ENCODE measurements at places on chromosomes 1 and 21. TPM values are rescaled to one million over a fixed set of nuclear protein-coding genes. Genes with fewer than 3 reads are reported as not detected.

- peaks cover 54% of the 10 kb centered on the region for H3K4me1 ChIP-seq
- no peak overlapping the region for H3K4me3 ChIP-seq
- DNase-seq = no peak
- H3K27ac ChIP-seq = no peak overlapping the region
Measured at GRCh38 chr1:101185421-101185820, 51.4 kb upstream of the S1PR1 start.

DNA sequence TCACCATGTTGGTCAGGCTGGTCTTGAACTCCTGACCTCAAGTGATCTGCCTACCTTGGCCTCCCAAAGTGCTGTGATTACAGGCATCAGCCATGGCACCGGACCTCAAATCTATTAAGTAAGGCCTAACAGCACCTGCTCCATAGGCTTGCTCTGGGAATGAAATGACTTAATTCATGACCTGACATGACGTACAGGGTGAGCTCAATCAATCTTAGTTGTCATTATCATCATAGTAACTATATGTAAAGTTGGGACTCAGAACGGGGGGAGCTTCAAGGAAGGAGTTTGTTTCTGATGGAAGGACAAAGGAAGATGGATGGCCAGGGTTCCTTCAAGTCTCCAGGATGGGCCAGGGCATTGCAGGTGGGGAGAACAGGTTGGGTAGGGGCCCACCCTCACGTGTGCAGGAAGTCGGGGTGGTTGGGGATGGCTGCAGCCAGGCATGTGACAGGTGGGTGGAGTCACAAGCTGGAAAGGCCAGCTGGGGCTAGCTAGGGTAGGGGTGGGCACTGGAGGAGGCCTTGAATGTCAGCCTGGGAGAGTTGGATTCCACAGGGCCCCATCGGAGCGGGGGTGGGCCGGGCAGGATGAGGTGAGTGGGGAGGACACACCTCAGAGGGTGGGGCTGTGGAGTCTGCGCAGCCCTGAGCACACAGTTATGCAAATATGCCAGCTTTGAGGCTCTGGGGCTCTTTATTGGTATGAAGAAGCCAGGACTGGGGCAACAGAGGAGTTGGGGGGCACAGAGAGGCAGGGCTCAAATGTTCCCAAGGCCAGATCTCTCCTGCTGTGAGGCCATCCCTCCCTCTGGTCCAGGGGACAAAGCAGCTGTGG lies 9.6 kb downstream of the TRIM62 start:
- H3K4me1 ChIP-seq = peaks cover 16% of the 10 kb centered on the region
- no peaks in the 10 kb centered on the region for H3K27me3 ChIP-seq
- no peak overlapping the region for H3K4me3 ChIP-seq
- H3K36me3 ChIP-seq = no peaks in the 10 kb centered on the region
- H3K27ac ChIP-seq = no peak overlapping the region

- no peak overlapping the region for H3K4me3 ChIP-seq
- no peaks in the 10 kb centered on the region for H3K36me3 ChIP-seq
- no peak overlapping the region for H3K27ac ChIP-seq
- no peak for DNase-seq
- H3K27me3 ChIP-seq = no peaks in the 10 kb centered on the region
Measured at GRCh38 chr1:2871246-2871815, 69.8 kb upstream of the TTC34 start.

DNA sequence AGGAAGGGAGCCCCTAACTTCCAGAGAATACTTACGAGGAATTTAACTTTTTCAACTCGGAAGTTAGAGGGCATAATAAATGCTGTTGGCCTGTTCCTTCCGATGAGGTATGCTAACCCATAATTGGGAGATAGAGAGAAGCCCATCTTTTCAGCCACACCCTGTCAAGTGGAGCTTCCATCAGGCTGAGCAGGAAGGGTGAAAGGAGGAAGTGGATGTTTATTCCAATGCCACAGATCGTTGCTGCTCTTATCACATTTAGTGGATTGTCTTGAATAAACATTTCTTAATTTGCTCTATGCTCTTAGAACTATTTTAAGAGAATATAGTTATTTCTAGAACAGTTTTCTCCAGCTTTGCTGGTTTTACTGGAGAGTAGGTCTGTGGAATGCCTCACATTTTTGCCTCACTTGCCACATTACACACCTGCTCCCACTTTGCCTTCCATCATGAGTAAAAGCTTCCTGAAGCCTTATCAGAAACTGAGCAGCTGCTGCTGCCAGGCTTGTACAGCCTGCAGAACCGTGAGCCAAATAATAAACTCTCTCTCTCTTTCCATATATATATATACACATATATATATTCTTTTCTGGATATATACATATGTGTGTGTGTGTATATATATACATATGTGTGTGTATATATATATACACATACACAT lies 60.0 kb upstream of the RGS21 start:
- DNase-seq = no peak
- H3K27ac ChIP-seq = no peak overlapping the region
- H3K4me1 ChIP-seq = no peaks in the 10 kb centered on the region

- H3K27me3 ChIP-seq = no peaks in the 10 kb centered on the region
- H3K4me3 ChIP-seq = no peak overlapping the region
- no peaks in the 10 kb centered on the region for H3K36me3 ChIP-seq
- no peak overlapping the region for H3K27ac ChIP-seq
- DNase-seq = no peak
- no peaks in the 10 kb centered on the region for H3K4me1 ChIP-seq
Measured at GRCh38 chr1:215895276-215895675, 328.2 kb downstream of the KCTD3 start.

GRCh38 chr1:204887846-204888245 lies 17.2 kb downstream of the NFASC start:
- no peaks in the 10 kb centered on the region for H3K4me1 ChIP-seq
- no peak overlapping the region for H3K27ac ChIP-seq
- DNase-seq = no peak
- peaks cover 35% of the 10 kb centered on the region for H3K27me3 ChIP-seq

- peaks cover 11% of the 10 kb centered on the region for H3K27me3 ChIP-seq
- DNase-seq = peak; percentile 16
- no peak within 1 kb of the TSS for H3K4me3 ChIP-seq
- peaks cover 2% of the 10 kb centered on the region for H3K4me1 ChIP-seq
- H3K27ac ChIP-seq = no peak within 1 kb of the TSS
- no peaks in the 10 kb centered on the region for H3K36me3 ChIP-seq
Measured at GRCh38 chr1:31576201-31576669, at the start of gene TINAGL1. TINAGL1 (plus strand) TSS chr1:31576515; CDS start chr1:31577149, 634 bp downstream.

- peak; percentile 61 for DNase-seq
- H3K36me3 ChIP-seq = peaks cover 59% of the 10 kb centered on the region
- no peaks in the 10 kb centered on the region for H3K27me3 ChIP-seq
- peaks cover 75% of the 10 kb centered on the region for H3K4me1 ChIP-seq
- peak overlapping the region; percentile 87 for H3K27ac ChIP-seq
Measured at GRCh38 chr1:15417059-15417934, 7.6 kb downstream of the EFHD2 start.

- no peak for DNase-seq
- H3K4me1 ChIP-seq = no peaks in the 10 kb centered on the region
- H3K27ac ChIP-seq = no peak overlapping the region
- no peak overlapping the region for H3K4me3 ChIP-seq
- no peaks in the 10 kb centered on the region for H3K27me3 ChIP-seq
Measured at GRCh38 chr1:101884621-101885020, 112.1 kb downstream of the OLFM3 start.

GRCh38 chr1:160236806-160237205 lies 25.5 kb downstream of the DCAF8 start:
- no peak overlapping the region for H3K4me3 ChIP-seq
- H3K27me3 ChIP-seq = no peaks in the 10 kb centered on the region
- no peak overlapping the region for H3K27ac ChIP-seq
- peaks cover 49% of the 10 kb centered on the region for H3K36me3 ChIP-seq
- peaks cover 6% of the 10 kb centered on the region for H3K4me1 ChIP-seq
- no peak for DNase-seq

- no peak overlapping the region for H3K4me3 ChIP-seq
- no peaks in the 10 kb centered on the region for H3K36me3 ChIP-seq
- H3K27ac ChIP-seq = peak overlapping the region; percentile 44
- DNase-seq = no peak
- no peaks in the 10 kb centered on the region for H3K27me3 ChIP-seq
- peaks cover 14% of the 10 kb centered on the region for H3K4me1 ChIP-seq
Measured at GRCh38 chr1:153561466-153561985, 4.1 kb downstream of the S100A2 start.

GRCh38 chr1:51472359-51472758 lies 46.7 kb downstream of the EPS15 start:
- no peaks in the 10 kb centered on the region for H3K27me3 ChIP-seq
- peaks cover 1% of the 10 kb centered on the region for H3K4me1 ChIP-seq
- H3K27ac ChIP-seq = no peak overlapping the region
- DNase-seq = no peak
- no peak overlapping the region for H3K4me3 ChIP-seq

GRCh38 chr1:230375780-230376179 lies 50.4 kb downstream of the PGBD5 start:
- H3K4me3 ChIP-seq = no peak overlapping the region
- H3K4me1 ChIP-seq = no peaks in the 10 kb centered on the region
- H3K27ac ChIP-seq = no peak overlapping the region
- peaks cover 4% of the 10 kb centered on the region for H3K36me3 ChIP-seq
- no peak for DNase-seq

DNA sequence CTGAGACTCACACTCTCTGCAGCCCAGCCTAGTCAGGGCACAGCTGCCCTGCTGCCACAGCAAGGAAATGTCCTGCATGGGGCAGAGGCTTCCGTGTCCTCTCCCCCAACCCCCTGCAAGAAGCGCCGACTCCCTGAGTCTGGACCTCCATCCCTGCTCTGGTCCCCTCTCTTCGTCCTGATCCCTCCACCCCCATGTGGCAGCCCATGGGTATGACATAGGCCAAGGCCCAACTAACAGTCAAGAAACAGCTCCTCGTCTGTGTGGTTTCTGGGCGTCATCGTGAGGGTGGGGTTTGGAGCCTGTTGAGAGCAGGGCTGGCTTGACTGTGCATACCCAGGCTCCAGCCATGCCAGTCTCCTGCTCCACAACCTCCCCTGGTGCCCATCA lies 19.5 kb downstream of the FAAH start:
- no peaks in the 10 kb centered on the region for H3K36me3 ChIP-seq
- no peaks in the 10 kb centered on the region for H3K27me3 ChIP-seq
- H3K4me3 ChIP-seq = no peak overlapping the region
- DNase-seq = peak; percentile 73
- H3K27ac ChIP-seq = peak overlapping the region; percentile 54

GRCh38 chr1:29686012-29686930 lies 449.9 kb downstream of the PTPRU start:
- DNase-seq = peak; percentile 3
- no peaks in the 10 kb centered on the region for H3K36me3 ChIP-seq
- H3K4me3 ChIP-seq = no peak overlapping the region
- no peak overlapping the region for H3K27ac ChIP-seq

- no peaks in the 10 kb centered on the region for H3K36me3 ChIP-seq
- H3K27me3 ChIP-seq = no peaks in the 10 kb centered on the region
- H3K4me1 ChIP-seq = peaks cover 18% of the 10 kb centered on the region
- H3K4me3 ChIP-seq = no peak overlapping the region
- no peak overlapping the region for H3K27ac ChIP-seq
Measured at GRCh38 chr1:196660272-196660671, 8.4 kb downstream of the CFH start.

Gene WDR64
- 0.13 TPM for total RNA-seq

Gene MATN1
- total RNA-seq = not detected

Gene EXOC8
- 21.9 TPM for total RNA-seq

Gene KIF14
- 30.3 TPM for total RNA-seq

Gene ASPM
- 73.0 TPM for total RNA-seq

Gene SLC6A17
- total RNA-seq = not detected

Data from activated CD4-positive, alpha-beta memory T cell treated with anti-CD3 and anti-CD28 coated beads, Interleukin-2, amount 10 ng/mL, durations not matched to agents 7 days and 5 days (primary cell).